ENCODE measurements at places on chromosomes 3 and 15. TPM values are rescaled to one million over a fixed set of nuclear protein-coding genes. Genes with fewer than 3 reads are reported as not detected.

Gene MOBP
- not detected for total RNA-seq

DNA sequence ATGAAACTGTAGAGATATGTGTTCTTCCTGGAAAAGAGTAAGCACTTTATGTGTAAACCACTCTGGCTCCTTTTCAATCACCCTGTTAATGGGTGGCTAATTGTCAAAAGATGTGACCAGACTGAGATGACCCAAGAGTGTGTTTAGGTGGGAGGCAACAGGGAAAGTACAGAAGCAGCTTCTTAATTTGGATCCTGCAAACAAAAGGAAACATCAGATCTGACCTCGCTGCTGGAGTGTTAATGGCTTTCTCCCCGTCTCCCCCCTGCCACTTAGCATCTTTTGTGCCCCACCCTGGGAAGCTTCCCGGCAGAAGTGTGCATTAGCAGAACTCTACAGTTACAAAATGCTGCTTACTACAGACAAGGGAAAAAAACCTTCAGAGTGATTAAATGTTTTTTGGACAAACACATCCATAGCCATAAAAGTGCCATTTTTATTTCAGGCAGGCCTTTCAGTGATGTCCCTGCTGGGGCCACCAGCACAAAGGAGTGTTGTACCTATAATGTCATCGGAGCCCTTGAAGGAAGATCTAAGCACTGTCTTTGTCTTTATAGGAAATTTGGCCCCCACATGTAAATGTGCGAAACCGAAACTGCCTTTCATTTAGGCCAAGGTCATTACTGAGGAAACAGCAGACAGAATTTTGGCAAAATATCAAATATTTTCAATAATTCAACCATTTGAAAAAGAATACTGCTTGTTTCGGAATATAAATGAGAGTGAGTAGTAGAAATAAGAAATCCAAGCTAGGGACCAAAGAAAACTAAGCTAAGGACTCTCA, 311.0 kb downstream of the WDR72 start:
- H3K36me3 ChIP-seq: no peaks in the 10 kb centered on the region
- peaks cover 22% of the 10 kb centered on the region for H3K4me1 ChIP-seq
- H3K27ac ChIP-seq: peak overlapping the region; percentile 18
- peaks cover 6% of the 10 kb centered on the region for H3K27me3 ChIP-seq
- H3K4me3 ChIP-seq: no peak overlapping the region

- no peak for DNase-seq
- H3K27me3 ChIP-seq: peaks cover 1% of the 10 kb centered on the region
- no peaks in the 10 kb centered on the region for H3K36me3 ChIP-seq
- no peak overlapping the region for H3K27ac ChIP-seq
- no peak overlapping the region for H3K4me3 ChIP-seq
- peaks cover 4% of the 10 kb centered on the region for H3K4me1 ChIP-seq
These were observed 51.0 kb upstream of the SH3GL3 start for GRCh38 chr15:83396101-83396500.

Gene LYZL4
- total RNA-seq: not detected

Gene SH2D7
- total RNA-seq: not detected

DNA sequence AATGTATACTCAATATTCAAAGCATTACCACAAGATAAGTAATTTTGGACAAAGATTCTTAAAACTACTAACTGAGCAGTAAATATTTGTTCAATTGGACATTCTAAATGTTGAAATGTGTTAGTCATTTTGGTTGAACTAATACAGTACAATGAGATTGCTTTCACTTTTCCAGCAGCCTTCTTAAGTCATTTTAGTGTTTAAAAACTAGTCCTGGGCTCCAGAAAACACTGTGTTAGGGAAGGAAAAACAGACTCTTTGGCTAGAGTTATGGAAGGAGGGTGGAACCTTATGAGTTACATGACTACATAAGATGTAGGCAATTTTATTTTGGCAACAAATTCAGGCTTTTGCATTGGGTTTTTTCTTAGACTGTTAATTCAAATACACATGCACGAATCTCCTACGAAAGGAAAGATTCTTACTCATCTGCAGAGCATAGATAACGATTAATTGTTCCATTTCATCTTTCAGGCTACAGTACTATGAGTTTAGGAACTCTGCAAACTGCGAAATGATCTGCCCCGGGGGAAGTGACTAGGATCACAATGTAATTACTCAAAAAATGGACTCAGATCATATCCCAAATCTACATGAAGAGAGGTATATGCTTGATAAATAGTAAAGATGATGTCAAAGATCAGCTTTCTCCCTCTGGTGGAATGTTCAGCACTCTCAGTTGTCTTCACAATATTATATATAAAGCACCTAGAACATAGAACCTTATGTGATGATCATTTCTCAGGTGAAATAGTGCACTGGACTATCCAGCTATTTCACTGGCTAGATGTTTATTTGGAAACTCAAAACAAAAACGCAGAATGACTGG, 492.8 kb upstream of the MDFIC2 start:
- H3K27ac ChIP-seq: peak overlapping the region; percentile 31
- no peaks in the 10 kb centered on the region for H3K27me3 ChIP-seq
- H3K4me1 ChIP-seq: peaks cover 28% of the 10 kb centered on the region
- no peaks in the 10 kb centered on the region for H3K36me3 ChIP-seq
- DNase-seq: no peak
- H3K4me3 ChIP-seq: no peak overlapping the region

DNA sequence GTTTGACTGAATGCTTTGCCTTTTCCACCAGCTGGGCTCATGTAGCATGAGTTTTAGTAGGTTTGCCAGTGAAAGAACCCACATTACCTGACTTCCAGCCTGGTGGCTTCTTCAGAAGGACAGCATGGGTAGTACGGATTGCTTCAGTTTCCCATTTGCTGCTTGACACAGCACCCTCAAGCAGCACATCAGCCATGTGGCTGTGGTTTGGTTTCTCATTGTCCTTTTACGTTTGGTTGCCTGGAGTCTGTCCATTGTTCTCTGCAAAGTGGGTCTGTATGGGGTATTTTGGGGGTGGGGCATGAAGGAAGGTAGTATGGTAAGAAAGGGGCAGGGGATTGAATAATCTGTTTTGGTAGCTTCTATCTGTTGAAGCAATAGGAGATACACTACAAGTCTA, 227.2 kb upstream of the ICE2 start:
- no peak overlapping the region for H3K27ac ChIP-seq
- no peaks in the 10 kb centered on the region for H3K4me1 ChIP-seq
- H3K4me3 ChIP-seq: no peak overlapping the region

Gene TADA3
- 67.2 TPM for total RNA-seq

Gene ARHGEF26
- 6.2 TPM for total RNA-seq

Gene CPLX3
- total RNA-seq: 0.14 TPM

GRCh38 chr3:97839944-97840343, 18.1 kb downstream of the CRYBG3 start:
- no peaks in the 10 kb centered on the region for H3K36me3 ChIP-seq
- H3K4me3 ChIP-seq: no peak overlapping the region
- no peaks in the 10 kb centered on the region for H3K27me3 ChIP-seq
- H3K4me1 ChIP-seq: no peaks in the 10 kb centered on the region

Gene SPESP1
- not detected for total RNA-seq

GRCh38 chr3:113147681-113148261, 63.6 kb upstream of the BOC start:
- H3K4me3 ChIP-seq: peak overlapping the region; percentile 30
- H3K4me1 ChIP-seq: peaks cover 71% of the 10 kb centered on the region
- peak overlapping the region; percentile 96 for H3K27ac ChIP-seq
- H3K36me3 ChIP-seq: no peaks in the 10 kb centered on the region

DNA sequence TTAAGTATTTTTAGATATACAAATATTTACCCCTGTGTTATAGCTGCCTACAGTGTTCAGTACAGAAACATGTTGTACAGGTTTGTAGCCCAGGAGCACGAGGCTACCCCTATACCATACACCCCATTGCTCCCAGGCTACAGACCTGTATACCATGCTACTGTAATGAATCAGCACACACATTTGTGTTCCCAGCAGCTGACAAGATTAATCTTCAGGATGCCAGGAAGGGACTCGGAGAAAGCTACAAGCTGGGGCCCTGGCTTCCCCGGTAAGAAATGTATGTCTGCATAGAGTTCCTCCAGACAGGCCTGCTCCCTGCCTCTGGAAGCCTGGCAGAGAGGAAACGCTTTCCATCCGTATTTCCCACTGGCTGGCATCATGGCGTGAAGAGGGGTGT, 136.5 kb downstream of the XXYLT1 start:
- H3K4me3 ChIP-seq: no peak overlapping the region
- DNase-seq: no peak
- no peaks in the 10 kb centered on the region for H3K27me3 ChIP-seq
- H3K27ac ChIP-seq: no peak overlapping the region

Gene MYO9A
- total RNA-seq: 79.5 TPM

DNA sequence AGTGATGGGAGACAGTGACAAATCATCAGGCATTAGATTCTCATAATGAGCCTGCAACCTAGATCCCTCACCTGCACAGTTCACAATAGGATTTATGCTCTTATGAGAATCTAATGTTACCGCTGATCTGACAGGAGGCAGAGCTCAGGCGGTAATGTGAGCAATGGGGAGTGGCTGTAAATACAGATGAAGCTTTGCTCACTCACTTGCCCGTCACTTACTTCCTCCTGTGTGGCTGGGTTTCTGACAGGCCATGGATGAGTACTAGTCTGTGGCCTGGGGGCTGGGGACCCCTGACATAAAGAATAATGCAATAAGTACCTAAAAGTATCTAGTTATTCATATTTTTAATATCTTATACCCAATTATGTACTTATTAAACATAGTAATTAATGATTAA, 15.6 kb downstream of the IQCB1 start:
- no peak overlapping the region for H3K27ac ChIP-seq
- no peak for DNase-seq
- no peaks in the 10 kb centered on the region for H3K27me3 ChIP-seq

DNA sequence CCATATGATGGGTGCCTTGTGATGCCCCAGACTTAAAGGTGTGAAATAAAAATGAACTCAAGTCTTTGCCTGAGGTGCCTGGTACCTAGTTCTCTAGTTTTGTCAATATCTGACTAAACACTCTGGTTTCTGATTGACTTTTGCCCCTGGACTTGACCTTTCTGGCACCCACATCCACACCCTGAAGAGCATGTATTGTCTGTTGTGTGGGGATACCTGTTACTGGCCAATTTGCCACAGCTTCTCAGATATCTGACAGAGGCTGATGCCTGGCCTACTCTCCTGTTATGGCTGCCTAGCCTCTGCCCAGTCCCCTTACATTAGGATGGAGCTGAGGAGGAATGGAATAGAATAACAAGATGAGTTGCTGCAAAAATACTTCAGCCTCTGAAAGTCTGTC, 3.6 kb downstream of the ZBTB38 start:
- DNase-seq: no peak
- H3K27me3 ChIP-seq: no peaks in the 10 kb centered on the region
- no peak overlapping the region for H3K27ac ChIP-seq
- H3K4me3 ChIP-seq: no peak overlapping the region
- peaks cover 35% of the 10 kb centered on the region for H3K4me1 ChIP-seq

Gene APBA2
- total RNA-seq: 34.3 TPM

DNA sequence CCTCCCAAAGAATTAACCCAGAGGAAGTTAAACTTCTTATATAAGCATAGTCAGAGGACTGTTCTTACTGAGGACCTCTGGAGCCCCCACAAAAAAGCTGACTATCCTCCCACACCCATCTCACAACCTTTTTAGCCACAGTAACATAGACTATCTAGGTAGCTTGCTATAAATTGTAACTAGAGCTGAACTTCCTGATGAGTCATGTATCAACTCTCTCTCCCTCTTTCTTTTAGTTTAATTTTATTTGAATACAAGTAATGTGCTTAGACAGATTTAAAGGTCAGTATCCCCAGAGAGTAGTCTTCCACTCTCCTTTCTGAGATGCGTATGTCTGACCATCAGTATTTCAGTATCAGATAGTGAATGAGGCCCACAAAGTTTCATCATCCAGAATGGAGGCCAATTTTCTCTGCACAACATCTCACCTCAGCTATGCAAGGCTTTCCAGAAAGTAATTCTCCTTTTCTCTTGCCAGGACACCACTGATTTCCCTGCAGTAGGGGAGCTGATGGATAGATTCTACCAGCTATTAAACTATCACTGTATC, 104.0 kb upstream of the MYRIP start:
- H3K27ac ChIP-seq: no peak overlapping the region
- no peak for DNase-seq
- H3K27me3 ChIP-seq: peaks cover 8% of the 10 kb centered on the region
- H3K4me1 ChIP-seq: peaks cover 2% of the 10 kb centered on the region
- H3K36me3 ChIP-seq: no peaks in the 10 kb centered on the region

GRCh38 chr15:78129077-78129750, 2.0 kb downstream of the CIB2 start:
- H3K36me3 ChIP-seq: no peaks in the 10 kb centered on the region
- H3K4me3 ChIP-seq: no peak overlapping the region
- no peaks in the 10 kb centered on the region for H3K27me3 ChIP-seq
- no peak for DNase-seq
- peaks cover 15% of the 10 kb centered on the region for H3K4me1 ChIP-seq

GRCh38 chr3:167930453-167930852, 165.3 kb downstream of the GOLIM4 start:
- no peak overlapping the region for H3K27ac ChIP-seq
- no peak for DNase-seq
- H3K4me1 ChIP-seq: peaks cover 22% of the 10 kb centered on the region

Gene CRTC3
- 56.6 TPM for total RNA-seq

- no peaks in the 10 kb centered on the region for H3K27me3 ChIP-seq
- H3K27ac ChIP-seq: no peak overlapping the region
- DNase-seq: no peak
- no peak overlapping the region for H3K4me3 ChIP-seq
These were observed 160.8 kb downstream of the TUSC7 start for GRCh38 chr3:116870379-116870778.

Gene DLEC1
- 1.8 TPM for total RNA-seq

Gene THSD4
- 82.0 TPM for total RNA-seq

DNA sequence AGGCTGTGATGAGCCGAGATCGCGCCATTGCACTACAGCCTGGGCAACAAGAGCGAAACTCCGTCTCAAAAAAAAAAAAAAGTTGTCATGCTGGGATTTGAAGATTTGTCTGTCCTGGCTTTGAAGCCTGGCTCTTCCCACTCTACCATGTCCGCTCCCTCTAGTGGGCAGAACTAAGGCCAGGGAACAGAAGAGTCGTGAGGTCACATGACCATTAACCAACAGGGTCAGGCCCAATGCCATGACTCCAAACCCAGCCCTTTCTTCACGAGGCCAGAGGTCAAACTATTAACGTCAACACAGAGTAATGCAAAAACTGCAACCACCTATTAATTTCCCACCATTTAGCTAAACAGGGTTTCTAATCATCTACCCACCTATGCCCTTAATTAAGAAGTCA, 212.1 kb downstream of the ADAMTS17 start:
- H3K27me3 ChIP-seq: no peaks in the 10 kb centered on the region
- no peak for DNase-seq
- H3K36me3 ChIP-seq: peaks cover 37% of the 10 kb centered on the region
- H3K4me3 ChIP-seq: no peak overlapping the region

DNA sequence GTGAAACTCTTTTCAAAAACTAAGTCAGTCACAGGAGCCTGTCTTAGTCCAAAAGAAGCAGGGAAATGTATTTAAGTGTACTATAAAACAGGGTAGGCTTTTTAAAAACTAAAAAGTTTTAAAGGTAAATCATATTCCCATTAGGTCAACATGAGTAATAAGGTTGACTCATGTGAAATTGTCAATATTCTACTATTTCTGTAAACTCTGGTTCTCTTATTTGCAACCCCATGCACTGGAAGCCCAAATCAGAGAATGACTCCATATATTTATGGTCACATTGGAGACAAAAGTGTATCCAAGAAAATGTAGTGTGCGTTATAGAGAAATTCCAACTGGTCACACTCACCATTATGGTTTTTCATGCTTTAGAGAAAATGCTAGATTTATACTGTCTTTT, 600.3 kb upstream of the TGFBR2 start:
- no peaks in the 10 kb centered on the region for H3K27me3 ChIP-seq
- H3K4me1 ChIP-seq: peaks cover 11% of the 10 kb centered on the region
- no peak overlapping the region for H3K4me3 ChIP-seq
- no peak overlapping the region for H3K27ac ChIP-seq
- no peaks in the 10 kb centered on the region for H3K36me3 ChIP-seq

Gene CHRNA7
- 3.0 TPM for total RNA-seq

All from mesothelial cell of epicardium (in vitro differentiated cells).